Activated CD8-positive, alpha-beta memory T cell treated with anti-CD3 and anti-CD28 coated beads, Interleukin-2, amount 10 ng/mL, durations not matched to agents 7 days and 5 days (primary cell): ENCODE measurements at places on chromosomes 6 and 20. TPM values are rescaled to one million over a fixed set of nuclear protein-coding genes. Genes with fewer than 3 reads are reported as not detected.
A peak's percentile ranks its signal among the peaks of the same experiment; 100 is the strongest.

SRSF12 gene
- not detected for total RNA-seq

E2F1 gene
- total RNA-seq: 87.7 TPM

OPN5 gene
- total RNA-seq: not detected

FAM184A gene
- total RNA-seq: 3.7 TPM

HDGFL1 gene
- total RNA-seq: not detected

MTCH1 gene
- total RNA-seq: 167 TPM

RSPH4A gene
- total RNA-seq: 0.09 TPM

SRSF6 gene
- total RNA-seq: 162 TPM

RNF182 gene
- not detected for total RNA-seq

PRR3 gene
- total RNA-seq: 23.6 TPM

RBPJL gene
- total RNA-seq: not detected

BCLAF1 gene
- 179 TPM for total RNA-seq

ELOVL4 gene
- total RNA-seq: 2.1 TPM

DNA sequence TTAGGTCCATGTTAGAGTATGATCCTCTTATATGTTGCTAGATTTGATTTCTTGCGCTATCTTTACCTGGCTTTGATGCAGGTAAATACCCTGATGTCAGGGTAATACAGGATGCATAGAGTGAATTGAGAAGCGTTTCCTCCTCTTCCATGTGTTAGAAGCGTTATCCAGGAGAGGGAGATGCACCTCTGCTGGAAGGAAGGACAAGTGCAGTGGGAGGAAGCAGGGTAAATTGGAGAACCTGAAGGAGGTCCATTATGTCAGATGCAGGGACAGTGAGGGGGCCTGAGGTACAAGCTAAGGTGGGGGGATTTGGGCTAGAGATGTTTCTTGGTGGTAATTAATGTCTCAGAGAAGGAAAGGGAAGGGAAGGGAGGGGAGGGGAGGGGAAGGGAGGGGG is 7.7 kb downstream of the SHLD1 start:
- DNase-seq: no peak

GRCh38 chr6:162679681-162680080 is 47.9 kb downstream of the PRKN start:
- no peak for DNase-seq

DNA sequence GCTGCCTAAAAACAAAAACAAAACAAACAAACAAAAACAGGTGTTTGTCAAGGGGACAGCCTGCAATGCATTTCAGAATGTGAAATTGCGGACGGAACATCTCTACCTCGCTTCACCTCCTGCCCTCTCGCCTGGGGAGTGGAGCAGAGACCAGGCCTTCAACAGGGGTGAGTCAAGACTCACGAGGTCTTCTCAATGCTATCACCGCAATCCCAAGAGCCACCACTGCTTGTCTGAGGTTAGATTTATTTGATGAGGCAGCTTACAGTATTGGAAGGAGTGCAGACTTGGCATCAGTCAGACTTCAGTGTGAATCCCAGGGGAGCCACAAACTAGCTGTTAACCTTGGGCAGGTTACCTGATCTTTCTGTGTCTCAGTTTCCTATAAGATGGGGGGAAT is 7.7 kb downstream of the GABRR1 start:
- no peak for DNase-seq

DNA sequence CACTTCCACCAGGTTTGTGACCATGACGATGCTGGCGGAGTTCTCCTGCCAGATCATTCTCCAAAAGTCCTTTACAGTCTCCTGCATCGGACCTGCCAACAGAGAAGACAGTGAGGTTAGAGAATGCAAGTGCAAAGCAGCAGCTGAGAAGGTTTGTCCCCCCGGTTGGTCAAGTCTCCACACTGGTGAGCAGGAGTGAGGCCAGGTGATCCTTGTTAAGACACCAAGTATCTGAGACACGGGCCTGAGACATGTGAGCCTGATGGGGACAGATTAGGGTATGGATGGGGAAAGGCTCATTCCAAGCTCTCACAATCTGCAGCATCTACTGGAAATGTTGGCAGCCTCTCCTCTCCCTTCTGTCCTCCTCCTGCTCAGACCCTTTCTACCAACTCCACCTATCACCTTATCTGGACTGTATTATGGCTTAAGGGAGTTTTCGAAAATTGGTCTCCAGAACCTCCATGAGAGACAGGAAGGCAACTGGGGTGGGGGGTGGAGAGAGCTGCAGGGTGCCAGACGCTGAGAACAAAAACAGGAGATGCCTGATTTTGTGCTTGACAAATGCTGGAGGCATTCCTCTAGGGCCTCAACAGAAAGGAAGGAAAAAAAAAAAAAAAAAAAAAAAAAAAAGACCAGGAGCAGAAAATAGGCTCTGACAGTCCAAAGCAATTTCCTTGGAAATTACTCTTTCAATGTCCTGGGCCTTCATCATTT is 500.4 kb upstream of the CHD6 start:
- no peak for DNase-seq

GRCh38 chr6:106084989-106085691 is 996 bp upstream of the PRDM1 start:
- no peak for DNase-seq

DNA sequence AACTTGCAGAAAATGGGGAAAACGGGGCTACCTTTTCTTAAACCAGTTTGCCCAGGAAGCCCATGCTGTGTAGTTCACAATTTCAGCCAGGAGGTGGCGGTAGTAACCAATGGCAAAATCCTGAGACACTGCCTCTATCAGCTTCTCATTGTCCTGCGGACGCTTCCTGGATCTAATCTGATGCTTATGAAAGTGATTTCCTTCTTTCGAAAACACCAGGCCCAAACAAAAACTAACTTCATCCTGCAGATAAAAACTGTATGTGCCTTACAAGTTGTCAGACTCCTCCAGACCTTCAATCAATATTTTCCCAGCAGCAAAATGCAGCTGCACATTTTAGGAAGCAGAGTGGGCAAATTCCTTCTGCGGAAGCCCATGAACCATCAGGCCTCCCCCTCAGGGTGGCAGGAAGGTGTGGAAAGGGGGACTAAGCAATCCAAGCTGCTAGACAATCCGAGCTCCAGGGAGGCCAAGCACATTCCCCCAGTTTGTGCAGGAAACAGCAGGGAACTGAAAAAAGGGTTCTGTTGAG is 88.5 kb downstream of the LY86 start:
- DNase-seq: peak; percentile 90

DNA sequence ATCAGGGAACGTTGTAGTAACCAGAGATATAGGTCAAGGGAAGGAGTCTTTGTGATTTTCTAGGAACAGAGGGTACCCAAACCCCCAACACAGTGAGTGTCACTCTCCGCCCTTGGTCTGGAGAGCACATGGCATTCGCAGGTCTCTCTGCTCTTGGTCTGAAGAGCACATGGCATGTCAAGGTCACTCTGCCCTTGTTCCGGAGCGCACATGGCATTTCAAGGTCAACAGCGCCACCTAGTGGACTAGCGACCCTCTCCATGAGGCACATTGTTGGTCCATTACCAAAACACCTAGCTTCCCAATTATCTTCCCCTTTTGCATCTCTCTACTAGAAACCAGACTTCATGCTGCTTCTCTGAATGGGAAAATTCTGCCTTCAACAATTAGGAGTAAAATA is 260.0 kb downstream of the C6orf118 start:
- DNase-seq: no peak

- DNase-seq: no peak
Observed at GRCh38 chr6:167111597-167111996, 11.3 kb upstream of the CCR6 start.

GRCh38 chr20:3072530-3073250 is 1.3 kb downstream of the OXT start:
- no peak for DNase-seq

DNA sequence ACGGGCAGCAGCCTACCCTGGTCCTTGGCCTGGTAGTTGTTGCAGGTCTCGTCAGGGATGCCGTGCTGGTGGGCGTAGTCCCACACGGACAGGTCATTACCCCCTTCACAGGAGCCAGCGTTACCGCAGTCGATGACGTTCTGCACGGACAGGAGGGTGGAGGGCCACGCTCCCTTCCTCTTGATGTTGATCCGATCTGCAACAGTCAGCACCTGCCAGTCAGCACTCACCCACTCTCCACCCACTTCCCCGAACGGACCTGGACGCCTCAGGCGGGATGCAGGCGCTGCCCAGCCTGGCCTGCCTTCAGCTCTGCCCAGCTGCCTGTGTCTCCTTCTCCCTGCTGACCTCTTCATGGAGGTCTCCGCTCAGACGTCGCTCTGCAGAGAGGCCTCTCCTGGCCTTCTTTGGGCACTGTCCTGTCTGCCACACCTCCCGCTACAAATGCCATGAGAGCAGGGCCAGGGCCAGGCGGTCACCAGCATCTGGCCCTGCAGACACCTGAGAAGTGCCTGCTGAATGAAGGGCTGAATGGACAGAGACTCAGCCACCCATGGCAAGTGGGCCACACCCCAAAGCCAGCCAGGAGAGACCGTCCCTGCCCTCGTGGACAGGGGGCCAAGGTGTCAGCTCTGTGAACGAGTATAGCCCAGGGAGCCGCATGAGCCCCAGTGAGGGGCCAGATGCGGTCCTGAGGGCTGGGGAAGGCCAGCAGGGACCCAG is 5.4 kb downstream of the CTSZ start:
- DNase-seq: no peak

GRCh38 chr6:146948790-146949342 is 255.4 kb upstream of the STXBP5 start:
- DNase-seq: no peak

DNA sequence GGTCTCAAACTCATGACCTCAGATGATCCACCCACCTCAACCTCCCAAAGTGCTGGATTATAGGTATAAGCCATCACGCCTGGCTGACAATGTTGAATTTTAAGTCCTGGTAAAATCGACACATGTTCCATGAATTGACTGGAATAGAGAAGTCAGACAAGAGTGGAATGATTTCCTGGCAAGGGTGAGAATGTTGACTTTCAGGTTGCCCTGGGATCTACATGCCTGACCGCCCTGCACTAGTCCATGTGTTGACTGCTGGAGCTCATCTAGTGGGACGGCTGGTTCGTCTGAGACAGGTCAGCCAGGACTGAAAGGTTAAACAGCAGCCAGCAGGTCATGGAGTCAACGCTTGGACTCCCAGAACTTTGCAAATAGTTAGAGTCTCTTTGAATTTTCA is 88.8 kb downstream of the SASH1 start:
- no peak for DNase-seq

GRCh38 chr6:97066056-97066455 is 141.5 kb downstream of the KLHL32 start:
- DNase-seq: no peak

- no peak for DNase-seq
Observed at GRCh38 chr6:163354761-163355425, 59.6 kb upstream of the QKI start.

DNA sequence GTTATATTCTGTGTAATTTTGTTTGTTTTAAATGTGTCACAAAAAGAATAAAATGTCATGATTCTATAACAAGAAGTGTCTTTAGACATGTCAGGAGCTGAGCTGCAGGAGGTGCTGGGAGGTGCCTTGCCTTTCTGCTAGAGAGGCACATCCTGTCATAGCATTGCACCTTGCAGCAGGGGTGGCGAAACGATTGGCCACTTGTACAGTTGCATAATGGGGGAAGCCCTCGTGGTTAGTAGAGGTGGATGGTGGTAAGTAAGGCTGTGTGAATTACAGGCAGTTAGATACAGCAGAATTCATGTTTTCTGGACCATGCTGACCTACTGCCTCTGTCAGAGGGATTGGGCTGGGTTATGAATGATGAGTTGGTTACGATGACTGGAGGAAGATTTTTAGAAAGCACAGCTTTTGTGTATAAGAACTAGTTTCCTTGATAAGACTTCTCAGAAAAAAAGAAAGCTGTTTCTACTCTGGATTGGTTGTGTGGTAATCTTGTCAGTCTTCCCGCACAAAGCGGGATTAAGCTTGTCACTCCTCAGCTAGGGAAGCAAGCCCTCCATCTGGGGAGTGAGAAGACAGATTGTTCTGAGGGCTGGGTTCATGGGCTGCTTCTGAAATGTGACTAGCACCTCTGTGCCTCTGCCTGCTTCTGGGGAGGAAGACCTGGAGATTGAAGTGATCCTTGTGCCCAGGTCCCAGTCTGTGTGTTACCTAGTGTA is 74.9 kb downstream of the FOXO3 start:
- DNase-seq: peak; percentile 84

DNA sequence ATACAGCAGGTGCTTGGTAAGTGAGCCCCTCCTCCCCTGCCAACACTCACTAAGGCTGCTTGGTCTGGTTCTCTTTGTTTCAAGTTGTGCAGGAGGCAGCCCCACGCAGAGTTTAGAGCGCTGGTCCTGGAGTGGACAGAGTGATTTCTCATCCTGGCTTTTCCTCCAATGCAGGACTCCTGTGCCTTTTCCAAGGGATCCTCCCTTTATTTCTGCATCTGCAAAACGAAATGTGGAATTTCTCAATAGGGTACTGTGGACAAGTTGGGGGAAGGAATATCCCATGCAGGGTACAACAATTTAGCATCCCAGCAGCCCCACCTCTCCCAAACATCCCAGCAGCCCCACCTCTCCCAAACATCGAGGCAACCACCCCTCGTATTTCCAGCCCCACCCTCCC is 30.6 kb upstream of the CCDC167 start:
- no peak for DNase-seq
